ENCODE measurements at places on chromosomes 2 and 18. TPM values are rescaled to one million over a fixed set of nuclear protein-coding genes. Genes with fewer than 3 reads are reported as not detected.

Gene TGFA
- total RNA-seq, result 72.1 TPM

Gene AQP12B
- total RNA-seq, result not detected

GRCh38 chr2:111678651-111679050, 205.3 kb downstream of the ANAPC1 start:
- DNase-seq, result no peak

DNA sequence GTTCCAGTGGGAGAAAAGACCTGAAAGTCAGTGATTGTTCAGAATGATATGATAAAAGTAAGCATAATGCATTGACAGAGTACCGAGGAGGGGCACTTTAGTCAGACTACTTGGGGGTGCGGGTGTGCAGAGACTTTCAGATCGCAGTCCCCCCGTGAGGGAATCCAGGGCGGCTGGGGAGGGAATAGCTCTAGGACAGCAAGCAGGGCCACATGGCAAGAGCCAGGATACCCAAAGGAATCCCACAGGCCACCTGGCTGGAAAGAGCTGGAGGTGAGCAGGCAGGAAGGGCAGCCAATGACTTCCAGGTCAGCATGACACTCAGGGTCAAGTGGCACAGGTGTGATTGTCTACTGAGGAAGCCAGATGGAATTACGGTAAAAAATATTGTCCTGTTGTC, 157.5 kb downstream of the CYP26B1 start:
- DNase-seq, result no peak

DNA sequence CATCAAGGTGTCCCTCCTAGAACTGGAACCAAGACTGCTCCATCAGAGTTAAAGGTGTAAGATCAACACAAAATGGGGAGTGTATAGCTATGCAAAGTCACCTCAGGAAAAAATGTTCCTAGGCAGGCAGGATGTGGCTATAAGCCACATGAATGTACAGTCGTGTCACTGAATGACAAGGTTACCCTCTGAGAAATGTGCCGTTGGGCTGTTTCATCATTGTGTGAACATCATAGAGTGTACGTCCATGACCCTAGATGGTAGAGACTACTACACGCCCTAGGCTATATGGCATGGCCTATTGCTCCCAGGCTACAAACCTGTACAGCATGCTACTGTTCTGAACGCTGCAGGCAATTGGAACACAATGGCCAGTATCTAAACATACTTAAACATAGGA, 24.5 kb downstream of the TYMS start:
- no peak for DNase-seq

DNA sequence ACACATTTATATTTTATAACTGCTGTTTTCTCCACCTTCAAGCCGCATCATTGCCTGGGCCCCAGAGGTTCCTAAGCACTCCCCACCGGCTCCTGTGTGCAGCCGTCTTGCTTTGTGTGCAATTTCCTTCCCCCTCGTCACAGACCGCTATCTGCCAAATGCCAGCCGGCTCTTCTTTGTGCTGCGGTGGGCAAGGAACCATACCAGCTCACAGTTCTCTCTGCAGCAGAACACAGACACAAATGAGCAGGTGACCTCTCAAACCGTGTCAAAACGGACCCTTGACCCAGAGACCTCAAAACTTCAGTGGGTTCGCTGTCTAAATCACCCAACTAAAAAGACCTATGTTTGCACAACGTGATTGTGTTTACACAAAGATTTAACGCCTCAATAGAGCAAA, 58.2 kb downstream of the KLF7 start:
- no peak for DNase-seq

- DNase-seq, result no peak
These were observed 159.0 kb downstream of the NYAP2 start for GRCh38 chr2:225558399-225559071.

Gene PROKR1
- not detected for total RNA-seq

Data from kidney epithelial cell (primary cell).